ENCODE measurements at places on chromosomes 4 and X. TPM values are rescaled to one million over a fixed set of nuclear protein-coding genes. Genes with fewer than 3 reads are reported as not detected.

The WNK3 gene
- total RNA-seq = 0.88 TPM

The CXCL1 gene
- 0.55 TPM for total RNA-seq

DNA sequence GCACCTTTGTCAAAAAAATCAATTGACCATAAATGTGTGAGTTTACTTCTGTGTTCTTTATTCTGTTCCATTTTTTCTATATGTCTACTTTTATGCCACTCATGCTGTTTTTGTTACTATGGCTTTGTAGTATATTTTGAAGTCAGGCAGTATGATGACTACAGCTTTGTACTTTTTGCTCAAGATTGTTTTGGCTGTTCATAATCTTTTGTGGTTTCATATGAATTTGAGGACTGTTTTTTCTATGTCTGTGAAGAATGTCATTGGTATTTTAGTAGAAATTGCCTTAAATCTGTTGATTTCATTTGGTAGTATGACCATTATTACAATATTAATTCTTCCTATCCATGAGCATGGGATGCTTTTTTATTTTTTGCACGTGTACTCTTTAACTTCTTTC, 346.8 kb downstream of the PPP3CA start:
- DNase-seq = no peak

The DCHS2 gene
- total RNA-seq = not detected

DNA sequence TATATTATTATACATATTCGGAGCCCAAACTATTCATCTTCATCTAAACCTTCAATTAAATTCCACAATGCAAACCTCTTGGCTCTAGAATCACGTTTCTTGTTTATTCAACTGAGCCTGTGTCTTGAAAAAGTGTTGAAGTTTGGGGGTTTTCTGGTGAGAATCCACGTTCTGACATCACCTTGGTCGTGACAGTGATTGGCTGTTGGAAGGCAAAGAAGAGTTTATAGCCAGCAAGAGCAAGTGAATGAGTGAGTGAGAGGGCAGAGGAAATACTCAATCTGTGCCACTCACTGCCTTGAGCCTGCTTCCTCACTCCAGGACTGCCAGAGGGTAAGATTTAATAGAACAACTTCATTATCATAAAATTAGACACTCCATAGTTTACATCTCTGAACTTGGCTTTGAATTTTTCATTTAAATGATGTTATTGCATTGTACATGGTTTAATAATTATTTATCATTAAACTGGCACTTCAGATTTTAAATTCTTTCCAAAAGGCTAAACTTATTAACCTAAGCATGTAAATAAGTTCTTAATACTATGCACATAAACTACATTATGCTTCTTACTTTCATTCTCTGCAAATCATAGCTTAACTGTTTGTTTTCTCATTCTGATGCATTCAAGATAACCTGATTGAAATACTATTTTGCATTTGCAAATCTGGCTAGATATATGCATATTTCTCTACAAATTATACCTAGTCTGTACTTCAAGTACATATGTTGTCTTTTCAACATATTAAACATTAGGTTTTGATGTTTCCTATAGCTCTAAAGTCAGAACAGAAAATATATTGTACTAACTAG, at the start of gene IBSP:
Gene IBSP, plus strand, starts transcription at position 254 of the 813 bp plus-strand sequence. CDS start 2,808 bp downstream, outside the sequence.
- no peak for DNase-seq

DNA sequence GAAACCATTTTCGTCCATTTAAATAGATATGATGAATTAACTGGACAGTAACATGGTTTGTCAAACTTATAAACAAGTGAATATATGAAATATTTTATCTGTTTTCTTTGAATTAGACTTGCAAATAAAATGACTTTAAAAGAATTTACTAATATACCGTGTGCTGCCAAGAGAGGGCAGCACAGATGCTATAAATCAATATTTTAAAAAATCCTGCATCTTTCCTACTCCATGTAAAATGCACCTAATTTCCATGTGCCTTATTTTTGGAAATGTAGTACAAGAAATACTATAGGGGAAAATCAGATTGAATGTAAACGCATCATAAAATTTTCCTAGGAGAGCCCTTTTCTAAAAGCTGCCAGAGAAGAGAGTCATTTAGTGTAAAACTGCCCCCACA, 62.2 kb downstream of the PRKX start:
- no peak for DNase-seq

The GAGE13 gene
- not detected for total RNA-seq

The SHISA3 gene
- total RNA-seq = 8.1 TPM

DNA sequence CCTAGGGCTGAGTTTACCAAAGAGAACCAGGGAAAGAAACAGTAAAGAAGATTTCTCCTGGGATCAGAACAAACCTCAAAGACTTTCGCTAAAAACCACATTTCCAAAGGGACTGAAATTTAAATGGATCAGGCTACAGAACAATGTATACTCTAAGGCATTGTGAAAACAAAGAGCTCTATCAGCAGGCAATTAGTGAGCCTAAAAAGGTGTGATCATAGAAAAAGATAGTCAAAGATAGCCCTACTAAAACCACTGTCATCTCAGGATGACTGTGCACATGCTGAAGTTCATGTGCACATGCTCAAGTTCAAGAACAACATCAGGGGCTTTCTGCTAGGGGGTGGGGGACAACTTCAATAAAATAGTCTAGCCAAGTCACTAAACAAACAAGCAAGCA, 12.9 kb upstream of the SMIM10L2A start:
- DNase-seq = no peak

DNA sequence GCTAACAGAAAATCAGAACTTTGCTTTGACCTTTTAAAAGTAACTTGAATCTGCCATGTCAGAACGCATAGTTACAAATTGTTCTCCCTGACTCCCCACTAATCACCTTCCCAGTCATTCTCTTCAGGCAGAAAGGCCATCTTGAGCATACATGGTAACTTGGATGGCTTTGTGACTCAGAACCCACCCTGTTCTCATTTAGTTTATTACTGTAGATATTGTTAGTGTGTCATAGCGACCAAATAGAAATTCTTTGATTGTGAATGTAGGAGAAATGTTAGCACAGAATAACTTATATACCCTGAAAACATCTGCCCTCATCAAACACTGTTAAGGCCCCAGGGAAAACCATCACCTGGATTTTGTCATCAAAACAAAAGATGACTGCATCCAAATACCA, 382.0 kb downstream of the MAGEB5 start:
- no peak for DNase-seq

GRCh38 chrX:13716455-13716854, 18.0 kb downstream of the TRAPPC2 start:
- no peak for DNase-seq

The PRDM5 gene
- 12.2 TPM for total RNA-seq

DNA sequence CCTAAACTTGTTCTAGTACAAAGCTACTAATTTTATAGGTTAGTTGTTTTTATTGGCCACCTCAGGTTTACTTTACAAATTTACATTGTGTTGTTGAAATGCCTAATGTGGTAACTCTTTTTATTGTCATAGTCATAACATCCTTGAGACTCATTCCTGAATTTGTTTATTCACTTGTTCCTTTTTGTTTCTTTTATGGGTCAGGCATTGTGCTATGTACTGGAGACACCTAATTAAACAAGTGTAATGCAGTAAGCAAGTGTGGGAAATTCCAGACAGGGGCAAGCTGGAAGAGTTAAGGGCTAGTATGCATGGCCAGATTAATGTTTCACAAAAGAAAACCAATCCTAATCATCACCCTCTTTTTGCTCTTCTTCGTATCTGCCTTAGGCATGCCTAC, 30.5 kb upstream of the TTC29 start:
- no peak for DNase-seq

The TKTL2 gene
- not detected for total RNA-seq

GRCh38 chr4:45453258-45453853, 670.5 kb downstream of the GABRG1 start:
- no peak for DNase-seq

GRCh38 chr4:76485450-76485849, 50.4 kb downstream of the SHROOM3 start:
- DNase-seq = no peak

GRCh38 chr4:77910676-77911075, 48.0 kb downstream of the MRPL1 start:
- no peak for DNase-seq

GRCh38 chr4:77852892-77853495, 9.6 kb upstream of the MRPL1 start:
- DNase-seq = no peak

- no peak for DNase-seq
Measured at GRCh38 chr4:169120624-169121023, 110.6 kb upstream of the CBR4 start.

The HTN3 gene
- not detected for total RNA-seq

GRCh38 chr4:32196950-32197688, 1477.0 kb downstream of the PCDH7 start:
- DNase-seq = no peak

- DNase-seq = no peak
Measured at GRCh38 chr4:10053635-10054453, 32.5 kb upstream of the SLC2A9 start.

DNA sequence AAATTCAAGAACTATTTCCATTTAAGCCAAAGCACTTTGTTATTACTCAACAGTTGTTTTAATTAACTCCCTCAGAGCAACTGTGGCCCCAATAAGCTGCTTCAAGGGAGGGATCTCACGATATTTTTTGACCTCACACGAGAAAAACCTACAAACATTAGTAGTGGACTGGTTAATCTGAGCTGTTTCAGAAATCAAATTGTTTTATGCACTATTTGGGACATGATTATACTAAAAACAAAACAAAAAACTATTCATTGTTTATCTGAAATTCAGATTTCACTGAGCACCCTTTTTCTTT, 74.3 kb downstream of the DCHS2 start:
- no peak for DNase-seq

- no peak for DNase-seq
Measured at GRCh38 chr4:117610706-117611308, 423.5 kb upstream of the NDST3 start.

GRCh38 chrX:1442724-1443367, 9.9 kb downstream of the ASMTL start:
- DNase-seq = no peak

DNA sequence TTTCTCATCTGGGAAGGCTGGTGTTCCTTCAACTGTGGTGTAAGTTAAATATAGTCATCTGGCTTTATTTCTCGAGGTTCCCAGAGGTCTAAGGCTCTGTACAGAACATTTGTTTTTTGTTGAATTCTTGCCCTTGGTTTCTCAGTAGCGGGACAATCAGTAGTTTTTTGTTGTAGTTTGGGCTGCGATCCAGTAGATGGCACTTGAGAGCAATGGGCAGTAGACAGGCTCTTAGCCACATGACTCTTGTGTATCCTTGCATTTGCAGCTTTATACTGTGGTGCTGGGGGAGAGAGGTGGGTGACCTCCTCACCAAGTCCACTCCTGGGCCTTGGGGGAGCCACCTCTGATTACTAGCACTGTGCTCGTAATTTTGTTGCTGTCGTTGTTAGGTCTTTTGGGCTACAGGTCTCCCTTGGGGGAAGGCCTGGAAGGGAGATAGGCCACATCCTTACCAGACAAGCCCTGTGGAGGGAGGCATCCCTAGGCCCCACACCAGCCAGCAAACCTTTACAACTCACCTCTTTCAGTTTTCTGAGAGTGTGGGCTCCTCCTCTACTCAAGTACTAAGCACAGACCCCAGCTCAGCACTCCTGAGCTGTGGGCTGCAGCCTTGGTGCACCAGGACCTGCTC, 8.1 kb downstream of the ETDB start:
- DNase-seq = no peak

The AFM gene
- total RNA-seq = not detected

GRCh38 chrX:38634665-38635064, 73.3 kb downstream of the TSPAN7 start:
- no peak for DNase-seq

DNA sequence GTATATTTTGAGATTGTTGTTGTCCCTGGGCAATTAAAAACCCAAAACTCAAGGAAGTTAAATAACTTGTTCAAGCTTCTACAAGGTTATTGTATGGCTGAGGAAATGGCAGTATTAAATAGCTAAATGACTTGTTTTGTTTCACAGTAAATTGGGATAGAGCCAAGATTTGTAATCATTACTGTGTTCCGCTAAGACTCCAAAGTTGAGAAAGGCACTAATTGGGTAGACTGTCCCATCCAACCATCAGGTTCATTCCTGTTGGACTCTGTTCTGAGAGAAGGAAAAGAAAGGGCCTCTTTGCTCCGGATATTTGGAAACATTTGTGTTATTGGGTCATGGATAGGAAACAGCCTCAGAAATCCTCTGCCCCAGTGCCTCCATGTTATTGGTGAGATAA, 82.2 kb downstream of the DCLK2 start:
- no peak for DNase-seq

DNA sequence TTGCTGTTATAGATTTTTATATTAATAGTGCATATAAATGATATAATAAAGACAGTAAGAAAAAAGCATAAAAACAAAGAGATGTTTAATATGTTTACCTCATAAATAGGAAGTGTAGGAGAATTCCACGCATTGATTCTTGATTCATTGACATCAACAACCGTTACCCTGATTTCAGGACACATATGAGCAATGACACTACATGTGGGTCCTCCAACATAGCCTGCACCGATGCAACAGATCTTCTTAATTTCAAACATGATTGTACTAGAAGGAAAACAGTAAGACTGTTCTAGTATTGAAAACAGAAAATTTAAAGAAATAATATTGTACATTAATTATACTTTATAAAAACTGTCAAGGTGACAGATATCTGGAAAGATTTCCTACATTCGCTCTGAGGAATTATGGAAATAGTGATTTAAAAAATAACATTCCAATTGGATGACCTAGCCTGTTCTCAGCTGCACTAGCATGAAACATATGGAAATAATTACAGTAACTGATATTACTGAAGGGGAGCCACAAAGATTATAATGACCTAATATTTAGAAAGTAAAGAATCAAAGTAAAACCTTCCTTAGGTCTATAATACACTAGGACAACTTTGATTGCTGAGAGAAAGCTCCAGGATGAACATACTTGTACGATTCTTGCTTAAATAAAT, 5.9 kb downstream of the UGDH start:
- DNase-seq = no peak

- no peak for DNase-seq
Measured at GRCh38 chrX:154429711-154430110, 1.2 kb downstream of the ATP6AP1 start.

DNA sequence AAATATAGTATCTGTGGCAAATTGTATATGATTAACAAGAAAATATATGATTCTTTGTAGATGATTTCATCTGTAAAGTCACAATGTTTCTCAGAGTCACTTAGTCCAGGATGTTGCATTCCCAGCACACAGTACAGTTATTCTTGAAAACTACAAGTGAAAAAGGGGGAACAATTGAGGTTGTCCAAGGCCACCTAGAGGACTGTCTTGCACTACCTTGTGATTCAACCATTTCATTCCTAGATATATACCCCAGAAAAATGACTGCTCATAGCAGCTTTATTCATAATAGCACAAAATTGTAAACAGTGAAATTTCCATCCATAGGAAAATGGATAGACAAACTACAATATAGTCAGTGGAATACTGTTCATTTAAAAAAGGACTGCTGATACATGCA, 16.0 kb downstream of the C4orf33 start:
- DNase-seq = no peak

- DNase-seq = no peak
Measured at GRCh38 chr4:8392591-8393190, 47.8 kb downstream of the ACOX3 start.

- DNase-seq = no peak
Measured at GRCh38 chrX:137031517-137032340, 2.1 kb downstream of the GPR101 start.

The MAOA gene
- 113 TPM for total RNA-seq

GRCh38 chr4:141467225-141467624, 169.2 kb upstream of the IL15 start:
- no peak for DNase-seq
